ENCODE measurements at places on chromosomes 7 and 10.

GRCh38 chr10:123485341-123485960, 180.7 kb upstream of the GPR26 start:
- no peak for DNase-seq

GRCh38 chr10:24966962-24967481, 14.6 kb upstream of the PRTFDC1 start:
- DNase-seq = no peak

- DNase-seq = no peak
These were observed 164.9 kb downstream of the TMEM178B start for GRCh38 chr7:141238596-141239243.

DNA sequence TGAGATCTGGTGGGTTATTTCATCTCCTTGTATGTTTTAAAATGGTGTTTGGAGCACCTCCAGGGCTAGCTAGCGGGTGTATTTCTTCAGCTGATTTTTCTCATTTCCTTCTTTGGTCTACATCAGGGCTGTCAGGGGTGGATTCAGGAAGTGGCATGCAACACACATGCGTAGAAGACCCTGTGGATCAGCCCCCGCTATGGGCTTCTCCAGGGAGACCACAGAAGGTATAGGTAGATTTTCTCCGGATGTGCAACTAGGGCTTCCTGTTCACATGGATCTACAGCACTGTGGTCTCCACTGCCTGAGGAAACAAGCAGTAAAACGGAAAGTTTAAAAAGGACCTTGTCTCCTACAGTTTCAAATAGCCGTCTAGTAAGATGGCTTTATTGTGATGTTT, 10.4 kb downstream of the NUB1 start:
- no peak for DNase-seq

DNA sequence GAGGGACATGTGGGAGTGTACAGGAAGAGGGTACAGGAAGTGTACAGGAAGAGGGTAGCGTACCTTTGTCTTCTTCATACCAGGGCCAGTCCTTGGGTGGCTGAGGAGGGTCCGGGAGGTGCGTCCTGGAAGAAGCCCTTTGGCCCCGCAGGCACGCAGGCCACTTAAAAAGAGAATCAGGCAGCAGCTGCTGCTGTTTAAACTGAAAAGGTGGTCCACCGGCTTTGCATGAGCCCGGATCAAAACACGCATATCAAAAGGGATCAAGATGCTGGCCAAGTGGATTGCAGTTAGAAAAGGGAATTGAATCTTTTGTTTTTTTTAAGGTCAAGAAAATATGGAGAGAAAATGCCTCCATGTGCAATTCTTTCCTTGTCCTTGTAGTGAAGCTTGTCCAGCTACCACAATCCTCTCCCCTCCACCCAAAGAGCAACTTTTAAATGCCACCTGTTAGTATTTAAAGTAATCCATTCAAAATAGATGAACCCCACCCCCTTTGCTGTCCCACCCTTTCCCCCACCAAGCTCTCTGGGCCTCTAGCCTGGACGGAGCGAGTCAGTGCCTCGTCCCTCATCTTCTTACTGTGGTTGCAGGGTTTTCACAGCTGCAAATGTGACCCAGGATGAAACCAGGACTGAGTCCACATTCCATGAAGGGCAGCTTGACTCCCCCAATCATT, 142.8 kb downstream of the GLCCI1 start:
- no peak for DNase-seq

DNA sequence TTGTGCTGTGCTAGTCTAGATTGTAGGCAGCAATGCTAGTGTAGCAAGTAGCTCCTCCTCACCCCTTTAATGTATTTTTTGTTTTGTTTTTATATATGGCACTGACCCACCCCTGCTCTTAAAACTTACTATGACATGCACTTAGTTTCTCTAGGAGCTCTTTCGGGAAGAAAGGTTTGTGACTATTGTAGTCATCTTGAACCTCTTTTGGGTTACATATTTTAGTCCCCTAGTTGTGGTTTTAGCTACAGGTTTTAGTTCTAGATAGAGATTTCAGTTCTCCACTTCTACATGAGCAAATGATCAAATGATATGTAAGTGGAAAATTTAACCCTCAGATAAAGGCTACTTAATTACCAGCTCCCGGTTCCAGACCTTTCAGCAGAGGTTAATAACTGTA, 14.9 kb downstream of the MINPP1 start:
- no peak for DNase-seq

DNA sequence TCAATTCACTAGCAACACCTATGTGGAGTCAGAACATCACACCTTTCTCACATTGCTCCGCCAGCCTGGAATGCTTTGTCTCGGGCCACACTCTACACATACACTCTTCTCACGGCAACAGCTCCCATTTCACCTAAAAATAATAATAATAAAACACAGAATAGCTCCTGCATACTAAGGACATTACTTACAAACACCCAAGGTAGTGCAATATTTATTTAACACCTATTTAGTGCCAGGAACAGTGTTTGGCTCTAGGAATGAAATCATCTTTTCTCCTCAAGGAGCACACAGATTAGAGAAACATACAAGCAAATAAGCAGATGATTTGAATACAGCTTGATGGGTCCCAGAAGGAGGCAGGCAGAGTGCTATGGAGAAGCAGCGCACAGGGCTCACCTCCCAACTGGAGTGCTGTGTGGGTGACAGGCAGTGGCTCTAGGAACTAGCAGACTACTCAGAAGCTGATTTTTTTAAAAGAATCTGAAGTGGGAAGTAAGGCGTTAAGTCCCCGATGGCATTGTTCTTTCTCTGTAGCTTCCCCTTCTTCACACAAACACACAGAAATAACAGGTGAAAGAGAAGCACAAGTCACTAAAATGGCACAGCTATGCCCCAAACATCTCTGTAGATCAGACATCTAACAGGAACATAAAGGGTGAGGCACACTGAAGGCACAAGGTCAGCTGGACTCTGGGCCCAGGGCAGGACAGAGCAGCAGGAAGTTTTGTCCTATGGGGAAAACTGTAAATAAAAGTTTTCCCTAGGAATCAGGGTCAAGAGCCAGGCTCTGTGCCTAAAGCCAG, 16.7 kb downstream of the USP6NL start:
- no peak for DNase-seq

DNA sequence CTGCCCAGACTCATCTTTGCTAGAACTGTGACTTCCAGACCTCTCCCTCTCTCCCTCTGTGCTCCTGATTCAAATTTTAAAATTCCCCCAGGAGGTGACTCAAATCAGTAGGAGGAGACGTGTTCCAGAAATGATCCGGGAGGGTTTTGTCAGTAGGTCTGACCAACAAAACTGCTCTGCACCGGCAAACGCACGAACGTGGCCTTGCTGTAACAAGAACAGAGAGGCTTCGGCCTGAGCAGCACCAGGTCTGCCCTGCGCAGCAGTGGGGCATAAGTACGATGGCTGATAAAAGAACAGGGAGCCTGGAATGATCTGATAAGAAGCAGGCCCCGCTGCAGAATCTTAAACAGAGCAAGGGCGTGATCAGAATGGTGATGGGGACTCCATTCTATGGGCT, 152.7 kb upstream of the AUTS2 start:
- DNase-seq = peak; percentile 69

DNA sequence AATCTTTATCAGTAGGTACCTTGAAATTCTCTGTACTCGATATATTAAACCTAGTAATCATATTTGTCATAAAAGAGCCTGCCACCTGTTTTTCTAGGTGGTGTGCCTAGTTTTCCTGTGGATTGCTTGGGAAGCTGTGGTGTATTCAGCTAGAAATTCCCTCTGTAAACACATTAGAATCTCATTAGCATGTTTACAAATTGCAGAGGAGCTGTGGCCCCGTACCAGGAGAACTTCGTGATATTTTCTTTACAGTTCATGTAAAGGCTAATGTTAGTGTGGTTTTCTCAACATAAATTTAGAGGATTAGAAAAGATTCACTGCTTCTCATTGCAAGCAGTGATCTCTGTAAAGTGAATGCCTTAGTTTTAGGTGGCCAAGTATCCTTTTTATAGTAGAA, 144.7 kb downstream of the CCSER2 start:
- DNase-seq = no peak

DNA sequence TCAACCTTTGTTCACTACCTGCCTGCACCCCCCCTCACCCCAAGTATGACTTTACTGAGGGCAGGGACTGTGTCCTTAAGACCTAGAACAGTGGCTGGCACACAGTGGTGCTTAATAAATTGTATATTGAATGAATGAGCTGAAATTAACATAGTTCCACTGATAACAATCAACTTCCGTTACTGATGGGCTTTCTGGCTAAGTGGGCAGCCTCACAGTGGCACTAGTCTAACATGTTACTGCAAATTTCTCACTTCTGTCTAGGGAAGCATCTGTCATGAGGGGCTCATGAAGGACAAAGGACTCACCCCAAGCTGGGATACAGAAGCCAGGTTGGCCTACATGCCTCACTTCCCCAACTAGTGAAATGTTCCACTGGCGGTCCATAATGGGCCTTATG, 79.3 kb downstream of the CTTNBP2 start:
- DNase-seq = no peak

DNA sequence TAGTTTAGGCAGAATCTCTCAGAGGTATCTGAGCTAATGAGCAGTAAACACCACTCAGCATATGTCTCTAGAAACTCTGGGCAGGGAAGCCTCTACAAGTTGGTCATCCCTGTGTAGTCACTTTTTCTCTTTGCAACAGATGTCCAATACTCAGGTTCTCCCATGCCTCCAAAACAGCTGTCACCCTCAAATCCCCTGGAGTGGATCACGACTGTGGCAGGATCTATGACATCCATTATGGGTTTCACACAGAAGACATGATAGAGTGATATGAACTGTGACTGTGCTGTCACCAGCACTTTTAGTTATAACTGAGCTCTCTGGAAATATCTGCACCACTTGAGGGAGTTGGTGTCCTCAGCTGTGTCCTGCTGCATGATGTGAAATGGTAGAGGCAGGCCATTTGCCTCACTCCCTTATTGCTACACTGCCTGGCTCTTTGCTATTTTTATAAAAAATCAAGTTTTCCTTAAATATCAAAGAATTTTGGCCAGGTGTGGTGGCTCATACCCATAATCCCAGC, 24.1 kb upstream of the ZNRF2 start:
- DNase-seq = no peak

DNA sequence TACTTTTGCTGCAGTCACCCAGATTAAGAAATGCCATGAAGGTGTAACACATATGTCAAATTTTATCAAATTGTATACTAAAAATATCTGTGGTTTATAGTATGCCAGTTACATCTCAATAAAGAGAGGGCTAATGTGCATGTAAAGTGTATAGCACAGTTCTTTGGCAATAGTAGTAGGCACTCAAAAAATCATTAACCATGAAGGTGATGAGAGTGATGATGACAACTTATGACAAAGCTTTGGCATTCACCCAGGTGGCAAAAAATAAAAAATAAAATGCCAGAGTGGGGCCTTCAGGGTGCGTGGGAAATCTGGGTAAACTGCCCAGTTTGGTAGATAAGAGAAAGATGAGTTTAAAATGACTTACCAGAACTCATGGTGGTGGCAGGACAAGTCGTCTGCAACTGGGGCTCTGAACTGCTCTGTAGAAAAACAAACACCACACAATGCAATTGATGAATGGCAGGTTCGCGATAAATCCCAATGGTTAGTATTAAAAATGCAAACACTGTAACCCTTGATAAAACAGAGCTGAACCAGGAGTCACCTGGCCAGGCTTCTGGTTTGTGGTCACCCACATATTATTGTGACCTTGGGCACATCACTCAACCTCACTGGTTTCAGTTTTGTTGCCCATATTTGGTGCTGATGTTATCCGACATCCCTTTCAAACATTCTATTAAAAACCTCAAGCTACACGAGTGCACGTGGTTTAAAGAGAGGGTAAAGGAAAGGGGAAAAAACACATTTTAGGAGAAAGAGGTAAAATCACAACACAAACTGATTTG, 120.2 kb downstream of the SORBS1 start:
- DNase-seq = no peak

GRCh38 chr7:35645691-35646090, 49.2 kb downstream of the HERPUD2 start:
- no peak for DNase-seq

- no peak for DNase-seq
These were observed 120.6 kb upstream of the TCERG1L start for GRCh38 chr10:131431978-131432690.

DNA sequence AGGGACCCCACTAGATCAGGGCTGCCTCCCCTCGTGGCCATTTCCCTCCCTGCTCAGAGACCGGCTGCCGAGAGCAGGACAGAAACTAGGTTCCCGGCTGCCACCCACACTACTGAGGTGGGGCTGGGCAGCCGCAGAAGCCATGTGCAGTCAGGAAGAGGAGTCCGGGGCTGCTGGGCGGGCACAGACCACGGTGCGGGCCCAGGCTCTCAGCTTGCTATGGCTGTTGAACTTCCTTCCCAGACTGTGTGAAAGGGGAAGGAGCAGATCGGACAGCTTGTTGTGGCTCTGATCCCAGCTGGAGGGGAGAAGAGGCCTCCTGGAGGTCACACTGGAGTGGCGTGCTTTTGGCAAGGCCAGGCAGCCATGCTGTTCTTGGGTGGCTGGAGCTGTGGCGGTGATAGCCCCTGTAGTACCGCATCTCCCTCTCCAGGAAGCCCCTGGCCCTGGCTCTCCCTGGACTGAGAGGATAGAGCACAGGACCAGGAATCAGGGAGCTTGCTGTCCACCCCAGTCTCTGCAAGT, 56.8 kb downstream of the HK1 start:
- no peak for DNase-seq

DNA sequence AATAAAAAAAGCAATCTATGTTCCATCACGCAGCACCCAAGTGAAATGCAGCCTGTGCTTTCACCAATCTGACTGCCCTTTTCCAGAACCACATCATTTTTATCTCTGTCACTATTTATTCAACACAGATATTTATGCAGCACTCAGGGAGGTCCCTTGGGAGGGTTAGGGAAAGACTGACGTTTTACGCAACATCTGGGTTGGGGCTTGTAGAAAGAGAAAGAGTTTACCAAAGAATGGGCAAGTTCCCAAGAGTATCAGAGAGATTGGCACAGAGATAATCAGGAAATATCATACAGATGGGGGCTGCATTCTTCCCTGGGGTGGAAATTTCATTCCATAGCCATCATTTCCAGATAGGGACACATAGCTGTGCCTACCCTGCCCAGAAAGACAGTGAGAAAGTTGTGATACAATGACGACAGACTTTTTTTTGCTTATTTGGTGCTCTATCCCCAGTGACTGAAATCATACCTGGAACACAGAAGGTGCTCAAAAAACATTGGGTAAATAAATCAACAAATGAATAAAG, 474.2 kb downstream of the CALN1 start:
- no peak for DNase-seq
